ENCODE measurements at places on chromosomes 3 and 15. TPM values are rescaled to one million over a fixed set of nuclear protein-coding genes. Genes with fewer than 3 reads are reported as not detected.
A peak's percentile ranks its signal among the peaks of the same experiment; 100 is the strongest.

DNA sequence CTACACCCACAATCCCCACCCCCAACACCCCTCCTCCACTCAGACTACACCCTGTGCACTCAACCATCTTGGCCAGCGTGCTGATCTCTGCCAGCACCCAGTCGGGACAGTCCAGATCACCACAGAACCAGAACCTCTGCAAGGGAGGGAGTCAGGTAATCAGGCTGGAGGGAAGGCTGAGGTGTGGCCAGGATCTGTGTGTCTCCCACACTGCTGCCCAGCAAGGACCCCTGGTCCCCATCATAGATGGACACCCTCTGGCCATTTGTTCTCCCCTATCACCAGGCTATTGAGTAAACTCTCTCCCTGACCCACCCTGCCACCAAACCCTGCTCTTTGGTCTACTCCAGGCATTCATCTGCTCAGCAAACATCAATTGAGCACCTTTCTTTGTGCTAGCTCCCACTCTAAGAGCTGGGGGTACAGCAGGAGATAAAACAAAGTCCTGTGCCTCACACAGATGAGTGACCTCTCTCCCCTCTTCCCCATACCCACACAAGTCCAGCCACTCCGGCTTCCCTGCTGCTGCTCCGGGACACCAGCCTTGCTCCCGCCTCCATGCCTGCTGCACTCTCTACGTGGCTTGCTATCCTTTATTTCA is 134.8 kb downstream of the TBC1D2B start:
- DNase-seq = no peak

DNA sequence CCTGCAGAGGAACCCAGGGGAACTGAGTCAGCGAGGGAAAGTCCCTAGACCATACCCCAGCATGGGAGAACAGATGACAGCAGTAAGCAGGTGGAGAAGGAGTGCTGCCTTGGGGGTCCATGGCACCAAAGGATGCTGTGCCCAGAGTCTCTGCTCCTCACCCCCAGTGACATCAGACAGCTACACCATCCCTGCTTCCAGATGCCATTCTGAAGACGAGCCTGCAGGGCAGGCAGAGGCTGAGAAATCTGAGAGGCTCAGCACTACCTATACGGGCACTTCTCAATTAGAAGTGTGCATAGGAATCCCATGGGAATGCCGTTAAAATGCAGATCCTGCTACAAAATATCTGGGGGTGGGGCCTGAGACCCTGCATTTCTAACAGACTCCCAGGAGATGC is 211.3 kb upstream of the NSMCE3 start:
- no peak for DNase-seq

DNA sequence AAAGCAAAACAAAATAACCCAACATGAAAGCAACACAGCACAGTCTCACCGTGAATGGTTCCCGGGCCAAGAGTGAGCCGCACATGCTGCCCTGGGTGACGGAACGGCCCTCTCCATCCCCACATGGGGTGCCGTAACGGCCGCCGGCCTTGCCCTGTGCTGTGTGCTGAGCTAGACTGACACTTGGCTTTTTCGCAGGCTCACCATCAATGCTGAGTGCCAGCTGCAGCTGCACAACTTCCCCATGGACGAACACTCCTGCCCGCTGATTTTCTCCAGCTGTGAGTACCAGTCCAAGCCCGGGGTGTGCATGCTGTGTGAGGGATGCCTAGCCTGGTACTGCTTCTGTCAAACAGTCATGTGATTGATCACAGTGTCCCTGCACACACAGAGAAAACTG is 357.6 kb downstream of the GABRG3 start:
- DNase-seq = no peak

DNA sequence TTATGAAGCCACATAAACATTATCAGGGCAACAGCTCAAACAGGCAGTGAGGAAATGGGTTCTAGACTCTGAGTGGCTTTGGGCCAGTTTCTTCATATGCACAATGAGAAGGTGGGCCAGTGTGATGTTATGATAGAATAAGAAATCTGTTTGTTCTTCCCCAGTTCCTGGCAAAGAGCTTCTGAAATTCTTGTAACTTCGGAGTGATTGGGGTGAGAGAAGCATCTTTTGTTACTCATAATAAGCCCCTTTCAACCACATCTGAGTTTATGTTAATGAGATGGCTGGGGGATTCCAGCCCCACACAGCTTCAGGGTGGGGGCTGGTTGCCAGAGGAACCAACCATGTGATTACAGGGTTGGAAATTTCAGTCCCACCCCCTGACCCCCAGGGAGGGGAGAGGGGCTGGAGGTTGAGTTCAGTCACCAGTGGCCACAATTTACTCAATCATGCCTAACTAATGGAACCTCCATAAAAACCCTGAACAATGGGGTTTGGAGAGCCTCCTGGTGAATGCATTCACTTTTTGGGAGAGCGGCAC is 57.0 kb upstream of the FRMD4B start:
- no peak for DNase-seq

GRCh38 chr3:83039422-83039821 is 1278.0 kb upstream of the GBE1 start:
- peak; percentile 13 for DNase-seq

DNA sequence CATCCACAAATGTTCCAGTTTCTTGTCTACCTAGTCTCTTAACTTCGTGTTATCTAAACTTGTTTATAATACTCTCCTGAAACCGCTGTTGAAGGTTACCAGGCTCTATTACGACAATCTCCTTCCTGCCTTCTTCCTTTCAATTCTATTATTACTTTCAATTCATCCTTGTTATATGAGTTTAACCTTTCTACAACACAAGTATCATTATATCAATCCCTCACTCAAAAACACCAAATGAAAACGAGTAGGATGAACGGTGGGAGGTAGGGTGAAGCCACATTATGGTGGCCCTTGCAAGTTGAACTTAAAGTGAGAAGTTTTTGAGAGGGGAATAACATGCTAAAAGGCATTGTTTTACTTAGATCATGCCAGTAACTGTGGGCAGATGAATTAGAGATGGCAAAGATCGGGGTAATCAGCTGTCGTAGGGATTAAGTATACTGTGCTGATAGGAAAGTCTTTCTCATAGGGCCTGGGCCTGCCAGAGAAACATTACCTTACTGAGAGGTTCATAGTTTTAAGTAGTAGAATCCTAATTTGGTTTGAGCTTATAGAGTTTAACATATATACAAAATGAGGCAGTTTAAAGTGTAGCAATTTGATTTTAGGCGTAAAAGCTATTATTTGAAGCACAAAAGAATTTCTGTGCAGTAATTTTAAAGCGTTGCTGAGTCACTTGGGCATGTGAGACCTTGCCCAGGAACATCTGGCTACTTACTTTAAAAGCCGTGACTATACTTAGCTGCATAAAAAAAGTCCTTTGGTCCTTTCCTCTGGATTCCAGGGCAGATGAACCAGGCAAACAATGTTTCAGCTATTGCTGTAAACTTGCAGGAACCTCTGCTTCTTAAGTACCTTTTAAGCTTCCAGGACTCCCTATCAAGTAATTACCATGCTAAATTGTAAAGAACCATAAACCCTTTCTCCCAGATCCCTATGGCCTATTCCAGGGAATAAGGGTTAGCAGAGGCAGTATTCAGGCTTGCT is 3.3 kb upstream of the CEP97 start:
- DNase-seq = no peak

DNA sequence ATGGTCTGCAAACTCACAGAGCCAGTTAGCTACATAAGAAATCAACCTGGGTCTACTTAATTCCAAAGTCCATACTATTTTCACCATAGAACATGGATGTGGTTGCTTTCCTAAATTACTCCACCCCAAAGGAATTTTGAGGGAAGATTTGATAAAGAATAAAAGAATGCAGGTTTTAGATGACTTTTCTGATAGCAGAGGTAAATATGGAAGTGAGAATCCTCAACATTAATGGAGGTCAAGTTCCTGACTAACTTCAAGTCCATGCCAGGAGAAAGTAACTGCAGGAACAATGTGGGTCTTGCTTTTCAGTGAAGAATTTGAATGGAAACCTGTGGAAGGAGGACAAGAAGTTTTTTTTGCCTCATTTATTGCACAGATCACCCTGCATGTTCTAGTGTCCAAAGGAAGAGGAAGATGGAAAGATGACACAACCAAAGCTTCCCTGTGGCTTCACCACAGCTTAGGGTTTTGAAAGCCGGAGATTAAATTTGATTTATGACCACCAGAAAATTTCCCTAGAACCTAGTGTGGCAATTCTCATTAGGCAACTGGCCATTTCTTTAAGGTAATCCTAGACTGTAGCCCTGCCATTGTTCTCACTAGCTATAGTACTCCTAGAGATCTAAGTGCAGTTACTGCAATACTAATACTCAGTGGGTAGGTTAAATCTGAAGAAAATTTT is 429.7 kb downstream of the RAP2B start:
- peak; percentile 27 for DNase-seq

DNA sequence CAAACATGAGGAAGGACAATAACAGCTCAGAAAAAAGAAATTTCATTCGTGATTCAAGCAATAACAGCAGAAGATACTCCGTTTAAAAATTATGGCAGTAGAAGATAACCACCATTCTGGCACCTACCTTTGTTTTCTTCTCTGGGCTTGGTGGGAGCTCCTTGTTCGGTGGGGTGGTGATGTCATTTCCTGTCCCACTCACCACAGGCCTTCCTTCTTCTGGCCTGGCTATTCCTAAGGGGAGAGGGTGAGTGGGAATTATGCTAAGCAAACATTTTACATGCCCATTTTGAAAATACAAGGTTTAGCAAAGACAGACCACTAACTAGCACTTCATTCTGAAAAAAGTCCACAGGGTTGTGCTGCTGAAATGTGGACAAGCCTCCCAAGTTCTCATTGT is 74.4 kb downstream of the DHX30 start:
- DNase-seq = no peak

- DNase-seq = no peak
These were observed 8.2 kb upstream of the RYK start for GRCh38 chr3:134258761-134259347.

GRCh38 chr3:132721479-132722164 is 587 bp downstream of the NPHP3 start:
- DNase-seq = peak; percentile 40

DNA sequence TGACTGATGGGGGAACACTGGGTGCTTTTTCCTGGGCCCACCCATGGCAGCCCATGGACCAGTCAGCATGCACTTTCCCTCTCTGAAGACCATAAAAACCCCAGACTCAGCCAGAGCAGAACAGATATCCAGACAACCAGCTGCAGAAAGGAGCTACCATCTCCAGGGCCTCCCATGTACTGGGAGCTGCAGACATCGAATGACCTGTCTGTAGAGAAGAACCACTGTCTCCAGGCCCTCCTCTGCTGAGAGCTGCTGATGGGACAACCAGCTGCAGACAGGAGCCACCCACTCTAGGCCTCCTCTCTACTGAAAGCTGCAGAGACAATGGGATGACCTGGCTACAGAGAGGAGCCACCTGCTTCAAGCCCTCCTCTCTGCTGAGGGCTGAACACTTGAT is 66.6 kb downstream of the PROS1 start:
- DNase-seq = no peak

DNA sequence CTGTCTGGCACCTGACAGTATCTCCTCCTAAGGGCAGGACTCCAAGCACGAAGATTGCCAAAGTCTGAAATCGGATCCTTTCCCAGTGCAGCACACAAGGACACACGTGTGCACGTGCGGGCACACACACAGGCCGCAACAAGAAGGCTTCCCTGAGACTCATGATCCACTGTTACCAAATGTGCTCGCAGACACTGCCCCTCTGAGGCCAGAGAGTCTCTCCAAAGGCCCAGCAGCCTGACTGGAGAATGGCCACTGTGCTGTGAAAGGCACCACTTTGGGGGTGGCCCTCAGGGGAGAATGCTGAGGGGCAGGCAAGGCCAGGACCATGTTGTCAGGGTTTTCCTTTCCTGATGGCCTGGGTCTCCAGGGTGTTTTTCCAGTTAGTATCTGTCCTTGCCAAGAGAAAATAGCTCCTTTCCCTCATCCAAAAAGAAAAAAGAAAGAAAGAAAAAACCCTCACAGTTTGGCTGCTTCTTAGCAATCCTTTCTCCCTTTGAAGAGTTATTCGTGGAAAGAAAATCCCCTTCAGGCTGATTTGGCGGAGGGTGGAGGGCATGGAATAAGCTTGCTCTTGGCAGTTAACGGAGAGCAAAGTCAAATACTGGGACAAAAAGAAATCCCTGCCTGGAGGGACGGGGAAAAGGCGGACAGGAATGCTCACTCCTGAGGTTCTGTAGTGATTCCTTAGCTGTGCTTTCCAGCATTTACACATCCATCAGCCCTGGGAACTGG is 112.2 kb upstream of the ETV5 start:
- no peak for DNase-seq

- DNase-seq = no peak
These were observed 28.6 kb upstream of the C3orf80 start for GRCh38 chr3:160196511-160197104.

The ZNF385D gene
- not detected for total RNA-seq

The NCEH1 gene
- 23.8 TPM for total RNA-seq

The NLGN1 gene
- 0.72 TPM for total RNA-seq

The FBXO40 gene
- not detected for total RNA-seq

The KBTBD8 gene
- total RNA-seq = 3.0 TPM

The RETNLB gene
- not detected for total RNA-seq

The HTR3E gene
- not detected for total RNA-seq

The INSYN1 gene
- total RNA-seq = 1.5 TPM

The COL8A1 gene
- 26.9 TPM for total RNA-seq

The SLC7A14 gene
- total RNA-seq = not detected

The ANKUB1 gene
- total RNA-seq = not detected

Data from A172 (cell line).